ENCODE measurements at places on chromosomes 11 and 22.

- no peak for DNase-seq
Measured at GRCh38 chr22:17387356-17387755, 18.1 kb downstream of the CECR2 start.

GRCh38 chr11:70428701-70429427, 30.5 kb downstream of the CTTN start:
- no peak for DNase-seq

DNA sequence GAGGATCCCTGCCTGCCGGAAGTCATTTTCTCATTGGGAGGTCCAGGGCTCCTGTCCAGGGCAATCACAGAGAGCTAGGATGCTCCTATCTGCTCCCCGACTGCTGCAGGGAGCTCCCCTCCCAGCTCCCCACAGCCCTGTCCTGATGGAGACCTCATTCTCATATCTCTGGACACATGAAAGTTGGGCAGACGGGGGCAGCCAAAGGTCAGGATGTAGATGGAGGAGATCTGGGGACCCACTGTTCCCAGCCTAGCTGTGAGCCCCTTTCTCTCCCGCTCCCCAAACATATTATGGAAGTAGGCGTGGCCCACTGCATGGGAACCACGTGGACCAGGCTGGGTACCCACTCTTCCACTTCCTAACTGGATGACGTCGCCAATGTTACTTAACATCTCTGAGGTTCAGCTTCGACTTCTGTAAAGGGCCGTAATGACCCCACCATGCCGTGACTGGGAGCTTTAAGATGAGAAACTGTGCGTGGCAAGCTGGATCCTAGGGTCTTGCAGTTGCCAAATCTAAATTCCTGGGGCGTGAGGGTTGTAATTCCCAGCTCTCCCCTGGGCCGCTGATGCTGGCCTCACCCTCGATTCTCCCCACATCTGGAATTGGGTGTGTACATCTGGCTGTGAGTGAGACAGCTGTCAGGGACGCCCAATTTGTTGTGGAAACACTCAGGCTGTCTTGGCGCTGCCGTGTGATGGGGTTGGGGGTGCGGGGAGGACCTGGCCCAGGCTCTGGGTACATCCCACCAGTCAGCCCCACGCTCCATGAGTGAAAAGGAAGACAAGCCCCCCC, 1.8 kb downstream of the CDC42EP2 start:
- peak; percentile 88 for DNase-seq

GRCh38 chr11:70191495-70192140, 11.5 kb upstream of the FADD start:
- DNase-seq = peak; percentile 50

DNA sequence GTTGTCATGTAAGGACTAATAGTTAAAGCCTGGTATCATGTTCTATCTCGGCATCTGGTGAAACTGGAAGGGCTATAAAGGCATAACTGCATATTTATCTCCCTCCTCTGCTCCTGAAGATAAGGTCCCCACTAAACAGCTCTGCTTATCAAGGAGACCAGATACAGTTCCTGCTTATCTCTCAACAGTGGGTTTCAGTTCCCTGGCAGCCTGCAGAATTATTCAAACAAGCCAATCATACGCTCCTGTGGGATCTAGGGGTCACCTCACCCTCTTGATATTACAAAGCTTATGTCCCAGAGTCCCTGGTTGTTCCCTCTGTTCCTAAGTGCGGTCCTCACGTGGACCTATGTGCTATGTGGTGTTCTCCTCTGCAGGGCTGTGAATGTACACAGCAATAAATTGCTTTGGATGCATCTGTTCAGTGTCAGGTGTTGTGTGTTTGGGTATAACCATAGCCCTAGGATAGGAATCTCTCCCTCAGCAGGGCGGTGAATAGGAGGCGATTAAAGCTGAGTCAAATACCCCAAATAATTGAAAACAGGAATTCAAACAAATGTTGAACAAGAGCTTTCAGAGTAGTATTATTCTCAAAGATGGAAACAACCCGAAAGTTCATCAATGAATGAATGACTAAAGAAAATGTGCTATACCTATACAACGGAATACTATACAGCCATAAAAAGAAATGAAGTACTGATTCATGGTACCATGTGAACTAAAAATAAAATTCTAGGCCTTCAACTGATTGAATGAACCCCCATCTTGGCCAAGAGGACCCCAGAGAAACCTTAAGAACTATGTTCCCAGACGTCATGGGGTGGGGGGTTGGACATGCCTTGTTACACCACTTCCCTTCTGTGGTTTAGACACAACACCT, 3.1 kb upstream of the OOSP4A start:
- DNase-seq = no peak
